SHP77 treated with DMSO at 0.1 percent for 48 hours (cell line): ENCODE measurements at places on chromosomes 6 and 20.

DNA sequence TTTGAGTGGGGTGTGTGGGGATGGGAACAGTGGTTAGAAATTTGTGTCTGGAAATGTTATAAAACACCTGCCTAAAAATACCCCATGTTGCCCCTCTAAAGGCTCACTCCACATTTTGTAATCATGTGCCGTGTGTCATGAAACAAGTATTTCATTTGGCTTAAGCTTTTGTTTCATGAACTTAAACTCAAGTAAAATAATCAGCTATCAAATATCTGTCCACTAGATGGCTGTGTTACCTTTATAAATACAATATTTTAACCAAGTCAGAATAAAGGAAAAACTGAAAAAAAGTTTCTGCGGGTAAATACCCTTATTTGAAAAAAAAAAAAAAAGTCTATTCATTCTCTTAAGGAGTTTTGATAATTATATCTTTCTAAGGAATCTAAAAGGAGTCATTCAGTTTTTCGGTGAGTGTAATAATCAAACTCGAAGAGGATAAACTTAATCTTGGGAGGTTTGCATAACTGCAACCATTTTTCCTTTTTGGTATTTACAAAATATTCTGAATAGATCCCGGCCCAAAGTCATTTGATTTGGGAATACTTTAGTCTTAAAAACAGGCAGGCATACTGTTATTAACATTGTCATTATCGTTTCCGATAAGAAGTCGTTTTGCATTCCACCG, 29.9 kb upstream of the MTRF1L start:
- no peak for DNase-seq

DNA sequence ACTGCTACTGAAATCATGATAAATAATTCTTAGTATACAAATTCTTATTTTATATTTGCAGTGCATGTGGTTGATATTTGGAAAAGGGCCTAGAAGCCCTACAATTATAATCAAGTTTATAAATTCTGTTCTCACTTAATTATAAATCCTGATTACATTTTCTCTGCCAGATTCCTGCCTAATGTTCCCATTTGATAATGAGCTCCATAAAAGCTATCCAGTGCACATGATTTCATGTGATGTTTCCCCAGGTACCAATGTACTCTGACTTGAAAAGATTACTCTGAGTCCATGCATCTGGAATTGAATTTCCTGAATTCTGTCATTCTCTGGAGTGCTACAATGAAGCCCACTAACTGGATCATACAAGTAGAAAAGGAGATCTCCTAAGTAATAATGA, 292.2 kb downstream of the FRK start:
- DNase-seq = no peak

GRCh38 chr6:30121446-30122366, 8.8 kb upstream of the TRIM31 start:
- no peak for DNase-seq

GRCh38 chr6:152012227-152012626, 204.7 kb downstream of the ESR1 start:
- no peak for DNase-seq

GRCh38 chr20:2524709-2525506, 11.5 kb upstream of the TMC2 start:
- no peak for DNase-seq

DNA sequence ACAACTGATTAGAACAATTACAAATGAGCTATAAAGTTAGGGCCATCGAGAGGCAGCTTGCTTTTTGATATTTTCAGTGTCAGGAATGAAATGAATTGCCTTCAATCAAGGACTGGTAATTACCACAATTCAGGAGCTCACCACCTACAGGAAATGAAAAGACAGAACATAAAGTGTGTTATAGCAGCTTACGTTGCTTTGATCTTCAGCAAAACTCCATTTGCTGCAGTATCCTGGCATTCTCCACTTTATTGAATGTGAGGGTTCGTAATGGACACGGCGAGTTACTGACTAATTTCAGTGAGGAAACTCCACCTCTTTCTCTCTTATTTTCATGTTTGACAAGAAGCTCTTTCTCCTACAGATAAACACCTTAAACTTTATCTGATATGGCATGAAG, 440.0 kb upstream of the HSF2 start:
- no peak for DNase-seq

DNA sequence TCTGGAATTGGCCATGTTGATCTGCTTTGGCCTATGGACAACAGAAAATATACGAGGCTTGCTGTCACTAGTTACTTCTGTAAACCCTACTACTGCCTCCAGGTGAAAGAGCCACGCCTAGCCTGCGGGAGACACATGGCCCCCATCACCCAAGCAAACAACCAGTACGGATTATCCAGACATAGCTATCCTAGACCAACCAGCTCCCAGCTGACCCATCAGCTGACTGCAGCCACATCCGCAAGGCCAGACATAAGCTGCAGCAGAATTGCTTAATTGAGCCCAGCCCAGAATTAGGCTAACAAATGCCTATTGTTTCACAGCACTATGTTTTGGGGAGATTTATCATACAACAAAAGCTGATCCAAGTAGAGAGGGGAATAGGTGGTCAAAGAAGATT, 13.5 kb downstream of the REV3L start:
- no peak for DNase-seq

DNA sequence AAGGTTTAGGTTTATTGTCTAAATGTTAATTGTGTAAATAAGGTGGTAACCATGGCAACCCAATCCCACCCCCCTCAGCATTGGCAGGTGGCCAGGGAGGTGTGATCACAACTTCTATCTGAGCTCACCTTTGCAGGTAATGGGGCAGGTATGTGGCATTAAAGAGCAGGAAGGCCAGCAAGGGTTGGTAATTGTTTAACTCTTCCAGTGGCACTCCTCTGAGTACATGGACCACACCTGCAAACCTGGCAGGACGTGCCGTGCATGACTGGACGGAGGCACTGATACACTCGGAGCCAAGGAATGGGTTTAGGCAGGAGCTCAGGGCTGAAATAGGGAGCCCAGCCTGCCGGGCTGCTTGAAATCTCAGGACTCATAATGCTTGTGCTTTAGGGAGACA, 107.0 kb upstream of the BMP2 start:
- DNase-seq = no peak

- no peak for DNase-seq
Observed at GRCh38 chr6:161561908-161562307, 288.0 kb upstream of the AGPAT4 start.

- DNase-seq = no peak
Observed at GRCh38 chr6:19289457-19289856, 547.7 kb upstream of the ID4 start.
